Renal pelvis (tissue), 12 donors: ENCODE measurements at places on chromosomes 1 and 21.

DNA sequence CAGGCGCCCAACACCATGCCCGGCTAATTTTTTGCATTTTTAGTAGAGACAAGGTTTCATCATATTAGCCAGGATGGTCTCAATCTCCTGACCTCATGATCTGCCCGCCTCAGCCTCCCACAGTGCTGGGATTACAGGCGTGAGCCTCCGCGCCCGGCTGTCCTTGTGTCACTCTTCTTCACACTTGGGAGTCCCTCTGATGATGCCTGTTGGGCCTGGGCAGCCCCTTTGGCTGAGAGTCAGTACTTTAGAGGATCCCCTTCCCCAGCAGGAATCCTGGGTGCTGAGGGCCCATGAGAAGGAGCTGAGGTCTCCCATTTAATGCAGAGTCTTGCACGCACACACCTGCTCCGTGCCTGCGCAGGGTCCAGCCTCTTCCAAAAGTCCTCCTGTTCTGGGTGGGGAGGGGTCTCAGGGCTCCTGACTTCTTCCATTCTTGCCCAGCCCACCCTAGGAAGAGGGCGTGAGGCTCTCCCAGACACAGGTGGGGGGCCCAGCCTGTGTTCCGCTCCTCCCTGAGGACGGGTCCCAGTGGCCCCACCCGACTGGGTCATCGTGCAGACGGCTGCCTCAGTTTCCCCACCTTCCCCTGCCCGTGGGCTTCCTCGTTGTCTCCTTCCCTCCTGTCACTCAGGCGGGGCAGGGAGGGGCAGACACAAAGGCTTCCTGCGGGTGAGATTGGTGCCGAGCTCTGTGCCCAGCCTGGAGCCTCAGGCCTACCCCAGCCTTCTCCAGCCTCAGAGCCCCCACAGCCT lies 3.9 kb downstream of the TTLL10 start:
- DNase-seq, result no peak

- DNase-seq, result no peak
These were observed 23.5 kb downstream of the BACH1 start for GRCh38 chr21:29321932-29322928.

DNA sequence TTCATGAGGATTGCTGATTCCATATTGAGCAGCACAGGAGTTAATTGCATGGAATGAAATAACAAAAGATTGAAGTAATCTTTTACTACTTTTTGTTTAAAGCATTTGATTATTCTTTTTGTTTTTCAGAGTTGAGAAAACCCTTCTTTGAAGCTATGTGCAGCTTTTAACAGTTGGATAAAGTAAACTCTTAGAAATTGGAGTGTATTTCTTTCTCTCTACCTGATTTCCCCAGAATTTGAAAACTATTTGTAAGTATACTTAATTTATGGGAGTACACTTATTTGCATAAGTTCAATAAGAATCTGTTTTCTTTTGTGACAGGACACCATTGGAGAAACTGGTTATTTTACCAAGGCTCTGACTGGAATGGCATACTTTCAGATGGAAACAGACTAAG lies 133.6 kb downstream of the TRIM33 start:
- DNase-seq, result no peak

- no peak for DNase-seq
These were observed 1.7 kb upstream of the ANGPTL7 start for GRCh38 chr1:11187494-11187893.

- DNase-seq, result no peak
These were observed 36.2 kb upstream of the ZNF362 start for GRCh38 chr1:33219886-33220661.

GRCh38 chr1:44831516-44831915 lies 11.5 kb downstream of the PTCH2 start:
- DNase-seq, result no peak

GRCh38 chr1:61531716-61532115 lies 193.2 kb downstream of the TM2D1 start:
- DNase-seq, result no peak

DNA sequence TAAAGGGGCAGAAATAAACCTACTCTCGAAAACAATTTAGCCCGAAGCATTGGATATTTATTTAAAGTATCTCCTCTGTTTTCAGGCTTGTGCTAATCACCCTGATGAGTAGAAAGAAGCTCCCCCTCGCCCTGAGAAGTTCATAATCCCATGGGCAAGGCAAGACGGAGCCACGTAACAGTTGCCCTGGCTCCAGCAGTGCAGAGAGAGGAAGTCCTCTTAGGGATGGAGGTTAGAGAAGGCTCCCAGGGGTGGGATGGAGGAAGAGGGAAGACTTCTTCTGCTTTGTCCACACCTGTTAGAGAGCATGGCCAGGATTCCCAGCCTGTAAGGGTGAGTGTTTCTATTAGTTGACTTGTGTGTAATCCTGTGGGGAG lies 3.4 kb upstream of the GPR25 start:
- no peak for DNase-seq

- DNase-seq, result no peak
These were observed 7.1 kb upstream of the PRKCZ start for GRCh38 chr1:2042830-2043773.

DNA sequence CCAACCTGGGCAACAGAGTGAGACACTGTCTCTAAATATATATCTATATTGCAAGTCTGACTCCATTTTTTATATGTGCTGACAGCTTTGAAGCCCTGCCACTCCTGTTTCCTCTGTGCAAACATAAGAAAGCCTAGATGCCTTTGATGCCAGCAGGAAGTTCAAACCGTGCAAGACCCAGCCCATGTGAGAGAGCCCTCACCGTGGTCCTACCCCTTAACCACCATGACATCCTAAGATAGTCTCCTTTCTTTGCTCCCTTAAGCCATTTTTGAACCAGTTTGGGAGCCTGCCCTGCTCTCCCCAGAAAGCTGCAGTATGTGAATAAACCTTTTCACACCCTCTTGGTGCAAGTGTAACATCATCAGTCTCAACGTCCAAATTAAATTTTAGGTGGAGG lies 3.7 kb upstream of the DIPK1A start:
- DNase-seq, result no peak

DNA sequence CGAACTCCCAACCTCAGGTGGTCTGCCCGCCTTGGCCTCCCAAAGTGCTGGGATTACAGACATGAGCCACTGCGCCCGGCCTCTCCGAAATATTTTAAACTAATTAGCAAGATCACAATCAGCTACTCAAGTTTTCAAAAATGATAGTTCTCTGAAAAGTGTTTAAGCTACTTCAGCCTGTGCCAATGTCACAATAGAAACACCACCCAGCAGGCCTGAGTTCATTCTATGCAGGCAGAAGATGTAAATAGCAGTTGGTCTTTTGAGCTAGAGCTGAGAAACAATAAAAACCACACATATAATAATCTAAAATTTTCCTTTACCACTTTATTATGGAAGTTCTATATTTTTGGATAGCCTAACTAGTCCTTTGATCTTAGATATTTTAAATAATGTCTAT lies 96.1 kb downstream of the LRRC40 start:
- DNase-seq, result no peak

GRCh38 chr1:55965981-55966461 lies 613.3 kb downstream of the PLPP3 start:
- DNase-seq, result no peak

DNA sequence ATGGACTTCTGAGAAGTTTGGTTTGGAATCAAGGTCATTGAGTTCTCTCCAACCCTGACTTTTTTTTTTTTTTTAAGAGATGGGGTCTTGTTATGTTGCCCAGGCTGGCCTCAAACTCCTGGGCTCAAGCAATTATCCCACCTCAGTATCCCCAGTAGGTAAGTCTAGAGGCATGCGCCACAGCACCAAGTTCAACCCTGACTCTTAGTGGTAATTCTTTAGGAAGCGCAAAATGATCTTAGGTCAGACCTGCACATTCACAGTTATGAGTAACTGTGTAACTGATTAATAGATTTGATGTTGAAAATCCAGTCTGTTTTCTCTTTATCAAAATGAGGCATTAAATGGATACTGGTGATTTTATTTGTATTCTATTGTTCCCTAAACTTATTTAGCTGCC lies 95.9 kb downstream of the GREM2 start:
- no peak for DNase-seq

DNA sequence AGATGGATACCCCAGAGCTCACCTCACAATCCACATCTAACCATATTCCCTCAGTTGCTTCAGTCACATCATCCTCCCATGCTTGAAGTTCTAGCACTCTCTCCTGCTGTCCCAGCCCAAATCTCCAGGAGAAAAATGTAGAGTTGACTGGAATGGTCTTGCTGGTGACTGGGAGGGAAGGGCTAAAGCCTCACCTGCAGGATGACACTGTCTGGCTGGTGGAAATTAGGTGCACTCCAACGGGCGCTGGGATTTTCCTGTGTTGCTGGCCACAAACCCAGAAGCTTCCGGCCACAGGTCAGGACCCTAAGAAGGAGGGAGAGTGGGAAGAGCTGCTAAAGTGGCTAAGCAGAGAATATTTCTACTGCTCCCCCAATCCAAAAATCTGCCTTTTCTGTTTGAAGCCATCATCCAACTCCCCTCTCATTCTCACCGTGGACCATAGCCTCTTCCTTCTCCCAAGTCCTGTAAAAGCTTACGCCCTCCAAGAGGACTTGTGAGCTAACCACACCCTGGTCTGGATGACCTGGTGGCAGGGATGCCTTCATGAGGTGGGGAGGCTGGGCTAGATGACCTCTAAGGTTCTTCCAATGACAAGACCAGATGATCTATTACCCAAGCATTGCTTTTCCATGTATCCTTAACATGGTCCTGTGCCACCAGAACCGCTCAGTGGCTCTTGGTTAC lies 37.5 kb upstream of the PPP1R15B start:
- no peak for DNase-seq

DNA sequence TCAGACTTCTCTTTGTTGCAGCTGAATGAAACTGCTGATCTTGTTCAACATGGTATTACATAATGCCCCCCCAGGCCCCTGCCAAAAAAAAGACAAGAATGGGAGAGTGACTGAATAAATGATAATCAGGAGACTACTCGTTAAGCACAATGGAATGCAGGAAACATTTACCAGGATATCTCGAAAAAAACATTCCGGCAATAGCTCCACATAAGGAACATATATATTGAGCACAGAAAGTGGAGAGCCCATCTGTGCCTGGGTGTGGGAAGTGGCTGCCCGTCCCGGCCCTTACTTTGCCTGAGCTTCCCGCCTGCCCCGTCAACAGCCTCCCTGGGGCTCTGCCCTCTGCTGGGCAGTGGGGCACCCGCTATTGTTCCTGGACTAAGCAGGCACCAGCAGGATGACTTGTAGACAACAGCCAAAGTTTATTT lies 13.3 kb downstream of the TRIM11 start:
- DNase-seq, result no peak

DNA sequence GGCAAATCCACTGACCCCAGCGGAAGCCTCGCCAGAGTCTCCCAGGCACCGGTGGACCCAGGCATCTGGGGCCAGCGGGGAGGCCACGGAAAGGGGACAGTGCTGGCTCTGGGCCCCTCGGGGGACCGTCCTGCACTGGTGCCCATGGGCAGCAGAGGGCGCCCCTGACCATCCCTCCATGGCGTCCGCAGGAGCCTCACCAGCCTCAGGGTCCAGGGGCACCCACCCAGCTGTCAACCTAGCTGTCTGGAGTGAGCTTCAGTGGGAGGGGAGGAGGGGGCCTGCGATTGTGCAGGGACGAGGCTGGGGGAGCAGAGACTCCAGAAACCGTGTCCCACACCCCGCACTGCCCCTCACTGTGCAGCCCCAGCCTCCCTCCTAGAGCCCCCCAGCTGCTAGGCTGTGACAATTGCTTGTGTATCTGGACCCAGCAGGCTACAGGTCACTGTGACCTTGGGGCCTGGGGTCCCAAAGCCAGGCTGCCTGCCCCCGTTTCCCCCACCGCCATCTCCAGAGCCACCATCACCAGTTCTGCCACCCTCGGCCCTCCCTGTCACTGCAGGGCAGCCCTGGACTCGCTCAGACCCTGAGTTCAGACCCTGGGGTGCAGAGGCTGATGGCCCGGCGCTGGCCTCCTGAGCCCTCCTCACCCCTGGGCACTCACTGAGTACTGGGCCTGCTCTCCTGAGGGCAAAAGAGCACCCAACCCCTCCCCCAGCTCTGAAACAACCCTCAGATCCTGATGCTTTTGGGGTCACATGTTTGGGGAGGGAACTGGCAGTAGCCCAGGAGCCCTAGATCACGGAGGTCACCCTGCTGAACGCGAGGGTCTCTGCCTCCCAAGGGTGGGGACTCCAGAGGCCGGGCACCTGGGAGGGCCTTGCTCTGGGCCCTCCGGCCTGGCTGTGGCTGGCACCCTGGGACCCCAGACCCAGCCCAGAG lies 10.6 kb upstream of the COL6A1 start:
- DNase-seq, result no peak

DNA sequence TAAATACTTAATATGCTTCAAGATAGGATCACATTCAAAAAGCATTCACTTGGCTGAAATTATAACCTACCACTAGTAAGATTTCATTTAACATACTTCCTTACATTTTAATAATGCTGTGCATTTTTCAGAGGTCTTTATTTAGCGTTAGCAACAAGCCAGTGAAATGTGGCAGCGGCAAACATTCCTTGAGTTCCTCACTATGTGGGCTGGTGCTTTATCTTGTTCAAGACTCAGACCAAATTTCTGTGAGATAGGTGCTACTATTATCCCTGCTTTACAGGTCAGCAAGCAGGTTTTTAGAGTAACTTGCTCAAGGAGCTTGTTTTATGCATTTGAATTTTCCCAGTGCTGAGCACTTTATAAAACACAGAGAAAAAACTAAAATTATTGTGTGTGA lies 132.7 kb downstream of the PLPPR4 start:
- DNase-seq, result peak; percentile 4

DNA sequence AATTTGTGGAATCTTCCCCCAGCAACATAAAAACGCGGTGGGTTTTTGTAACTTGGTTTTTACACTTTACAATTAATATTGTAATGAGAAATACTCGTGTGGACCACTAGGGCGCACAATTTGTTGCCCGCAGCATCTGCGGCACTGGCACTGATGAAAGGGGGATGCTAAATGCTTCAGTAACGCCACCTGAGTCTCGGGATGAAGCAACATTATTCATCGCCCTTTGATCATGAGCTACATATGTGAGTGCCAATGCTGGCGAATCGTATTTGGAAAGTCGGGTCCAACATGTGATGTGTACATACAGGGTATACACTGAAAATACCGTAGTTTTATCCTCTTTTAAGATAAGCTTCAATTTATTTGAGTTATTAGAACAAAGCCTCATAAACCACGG lies 34.2 kb upstream of the COX20 start:
- DNase-seq, result no peak

DNA sequence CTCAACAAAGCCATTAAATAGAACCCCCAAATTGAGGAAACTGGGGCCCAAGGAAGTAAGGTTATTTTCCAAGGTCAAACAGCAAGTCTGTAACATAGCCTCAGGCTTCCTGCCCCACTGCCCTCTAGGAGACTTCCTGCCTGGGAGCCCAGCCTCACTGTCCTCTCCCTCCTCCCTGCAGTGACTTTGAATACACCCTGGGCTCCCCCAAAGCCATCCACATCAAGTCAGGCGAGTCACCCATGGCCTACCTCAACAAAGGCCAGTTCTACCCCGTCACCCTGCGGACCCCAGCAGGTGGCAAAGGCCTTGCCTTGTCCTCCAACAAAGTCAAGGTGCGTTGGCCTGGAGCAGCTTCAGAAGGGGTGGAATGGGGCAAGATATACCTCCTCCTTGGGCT lies 18.3 kb downstream of the GRHL3 start:
- DNase-seq, result no peak

GRCh38 chr1:119594376-119594775 lies 53.7 kb downstream of the ZNF697 start:
- no peak for DNase-seq
